ENCODE measurements at places on chromosomes 5 and 9. TPM values are rescaled to one million over a fixed set of nuclear protein-coding genes. Genes with fewer than 3 reads are reported as not detected.

ANKRD33B gene
- 1.3 TPM for total RNA-seq

BARHL1 gene
- total RNA-seq = not detected

GAPT gene
- not detected for total RNA-seq

TMEM252 gene
- total RNA-seq = not detected

AUH gene
- 23.7 TPM for total RNA-seq

ANKRD31 gene
- total RNA-seq = 0.11 TPM

DUSP1 gene
- 162 TPM for total RNA-seq

C1QTNF2 gene
- total RNA-seq = 2.0 TPM

FAM81B gene
- not detected for total RNA-seq

Data from uterine smooth muscle cell (primary cell).